ENCODE measurements at places on chromosomes 1 and 21. TPM values are rescaled to one million over a fixed set of nuclear protein-coding genes. Genes with fewer than 3 reads are reported as not detected.

- H3K36me3 ChIP-seq, result no peaks in the 10 kb centered on the region
- no peak for DNase-seq
- H3K4me1 ChIP-seq, result no peaks in the 10 kb centered on the region
- H3K4me3 ChIP-seq, result no peak overlapping the region
- H3K27me3 ChIP-seq, result no peaks in the 10 kb centered on the region
- no peak overlapping the region for H3K27ac ChIP-seq
Observed at GRCh38 chr1:119226321-119226720, 85.9 kb upstream of the WARS2 start.

DNA sequence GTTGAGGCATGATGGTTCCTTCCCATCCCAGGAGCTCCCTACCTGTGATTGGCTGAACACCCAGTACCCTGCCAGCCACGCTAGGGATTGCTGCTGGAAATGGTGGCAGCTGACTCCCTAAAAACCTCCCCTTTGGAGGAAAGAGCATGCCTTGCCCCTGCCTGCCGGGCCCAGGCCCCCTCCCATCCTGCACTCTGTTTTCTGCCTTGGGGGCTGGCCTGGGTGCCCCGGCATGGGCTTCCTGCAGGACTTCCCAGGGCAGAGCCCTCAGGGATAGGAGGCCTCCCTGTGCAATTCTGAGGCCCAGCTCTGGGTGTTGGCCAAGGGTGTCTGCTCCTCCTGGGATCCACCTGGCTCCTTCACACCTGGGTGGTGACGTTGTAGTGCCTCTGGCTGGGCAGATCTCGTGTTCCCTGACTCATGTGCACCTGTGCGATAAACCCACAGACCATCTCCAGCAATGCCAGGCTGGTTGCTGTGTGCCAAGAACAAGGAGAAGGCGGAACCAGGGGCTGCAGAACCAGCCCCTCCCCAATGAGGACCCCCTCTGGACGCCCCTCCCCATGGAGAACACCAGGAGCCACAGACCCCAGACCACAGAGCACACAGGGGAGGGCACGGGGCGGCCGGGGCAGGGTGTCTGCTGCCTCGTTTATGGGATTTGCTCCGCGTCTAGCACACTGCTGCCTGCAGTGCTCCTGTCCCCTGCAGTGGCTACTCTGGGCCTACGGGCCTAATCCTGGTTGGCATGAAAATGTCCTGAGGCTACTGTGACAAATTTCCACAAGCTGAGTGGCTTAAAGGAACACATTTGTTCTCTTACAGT lies 13.6 kb downstream of the CSTB start:
- DNase-seq, result no peak
- H3K36me3 ChIP-seq, result peaks cover 44% of the 10 kb centered on the region
- peaks cover 12% of the 10 kb centered on the region for H3K4me1 ChIP-seq
- no peak overlapping the region for H3K4me3 ChIP-seq
- no peaks in the 10 kb centered on the region for H3K27me3 ChIP-seq

- H3K4me3 ChIP-seq, result peak overlapping the region; percentile 27
- H3K27me3 ChIP-seq, result no peaks in the 10 kb centered on the region
- no peak for DNase-seq
- H3K4me1 ChIP-seq, result peaks cover 80% of the 10 kb centered on the region
- peak overlapping the region; percentile 65 for H3K27ac ChIP-seq
Observed at GRCh38 chr21:44912158-44912473, 8.6 kb downstream of the ITGB2 start.

FCRL2 gene
- 1.3 TPM for total RNA-seq

- no peaks in the 10 kb centered on the region for H3K4me1 ChIP-seq
- no peaks in the 10 kb centered on the region for H3K27me3 ChIP-seq
- H3K36me3 ChIP-seq, result no peaks in the 10 kb centered on the region
- H3K27ac ChIP-seq, result no peak overlapping the region
- H3K4me3 ChIP-seq, result no peak overlapping the region
- DNase-seq, result no peak
Observed at GRCh38 chr1:217911908-217912307, 280.8 kb downstream of the SPATA17 start.

DNA sequence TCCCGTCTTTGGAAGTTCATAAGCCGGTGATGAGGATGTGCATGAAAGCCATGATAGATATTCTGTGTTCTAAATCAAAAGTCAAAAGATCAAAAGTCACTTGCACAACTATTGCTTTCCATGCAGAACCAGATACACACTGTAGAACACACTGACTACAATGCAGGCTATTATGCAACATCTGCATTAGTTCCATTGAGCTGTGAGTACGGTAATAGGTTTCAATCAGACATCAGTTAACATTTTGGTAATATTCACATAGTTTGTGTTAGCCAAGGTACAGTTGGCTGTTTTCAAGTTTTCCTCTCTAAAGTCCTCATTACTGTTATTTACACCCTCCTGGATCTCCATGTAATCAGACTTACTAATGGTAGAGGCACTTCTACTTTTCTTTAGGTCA lies 3.1 kb downstream of the KCNA2 start:
- H3K27ac ChIP-seq, result no peak overlapping the region
- H3K27me3 ChIP-seq, result peaks cover 63% of the 10 kb centered on the region
- H3K4me1 ChIP-seq, result peaks cover 16% of the 10 kb centered on the region
- no peak for DNase-seq
- no peaks in the 10 kb centered on the region for H3K36me3 ChIP-seq

- H3K36me3 ChIP-seq, result no peaks in the 10 kb centered on the region
- no peak overlapping the region for H3K27ac ChIP-seq
- no peak for DNase-seq
- H3K4me1 ChIP-seq, result no peaks in the 10 kb centered on the region
- H3K4me3 ChIP-seq, result no peak overlapping the region
- H3K27me3 ChIP-seq, result no peaks in the 10 kb centered on the region
Observed at GRCh38 chr1:68675336-68675735, 178.5 kb upstream of the DEPDC1 start.

- DNase-seq, result peak; percentile 56
- peak overlapping the region; percentile 91 for H3K27ac ChIP-seq
- H3K27me3 ChIP-seq, result no peaks in the 10 kb centered on the region
- H3K4me1 ChIP-seq, result peaks cover 48% of the 10 kb centered on the region
Observed at GRCh38 chr1:8816831-8817411, 519 bp downstream of the RERE start.
